ENCODE measurements at places on chromosomes 12 and 14.

- no peaks in the 10 kb centered on the region for H3K4me1 ChIP-seq
- DNase-seq = no peak
- H3K27ac ChIP-seq = no peak overlapping the region
- no peak overlapping the region for H3K4me3 ChIP-seq
These were observed 49.0 kb upstream of the MSRB3 start for GRCh38 chr12:65229441-65229840.

GRCh38 chr12:115404761-115405470, 720.9 kb upstream of the TBX3 start:
- no peaks in the 10 kb centered on the region for H3K27me3 ChIP-seq
- no peak overlapping the region for H3K4me3 ChIP-seq
- DNase-seq = no peak
- no peak overlapping the region for H3K27ac ChIP-seq
- no peaks in the 10 kb centered on the region for H3K36me3 ChIP-seq

DNA sequence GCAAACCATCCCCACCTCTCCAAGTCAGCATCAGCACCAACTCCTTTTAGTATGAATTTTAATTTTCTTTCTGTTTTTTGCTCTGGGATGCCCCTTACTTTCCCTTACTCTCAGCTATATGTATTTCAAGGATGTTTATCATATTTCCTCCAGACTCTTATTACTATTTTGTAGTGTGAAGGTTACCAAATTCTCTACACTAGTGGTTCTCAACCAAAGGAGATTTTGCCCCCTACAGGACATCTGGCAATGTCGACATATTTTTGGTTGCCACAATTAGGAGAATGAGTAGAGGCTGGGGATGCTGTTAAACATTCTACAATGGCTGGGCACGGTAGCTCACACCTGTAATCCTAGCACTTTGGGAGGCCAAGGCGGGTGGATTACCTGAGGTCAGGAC, 29.1 kb upstream of the SOS2 start:
- no peaks in the 10 kb centered on the region for H3K36me3 ChIP-seq
- no peak overlapping the region for H3K4me3 ChIP-seq
- no peaks in the 10 kb centered on the region for H3K27me3 ChIP-seq
- no peak overlapping the region for H3K27ac ChIP-seq
- no peak for DNase-seq

DNA sequence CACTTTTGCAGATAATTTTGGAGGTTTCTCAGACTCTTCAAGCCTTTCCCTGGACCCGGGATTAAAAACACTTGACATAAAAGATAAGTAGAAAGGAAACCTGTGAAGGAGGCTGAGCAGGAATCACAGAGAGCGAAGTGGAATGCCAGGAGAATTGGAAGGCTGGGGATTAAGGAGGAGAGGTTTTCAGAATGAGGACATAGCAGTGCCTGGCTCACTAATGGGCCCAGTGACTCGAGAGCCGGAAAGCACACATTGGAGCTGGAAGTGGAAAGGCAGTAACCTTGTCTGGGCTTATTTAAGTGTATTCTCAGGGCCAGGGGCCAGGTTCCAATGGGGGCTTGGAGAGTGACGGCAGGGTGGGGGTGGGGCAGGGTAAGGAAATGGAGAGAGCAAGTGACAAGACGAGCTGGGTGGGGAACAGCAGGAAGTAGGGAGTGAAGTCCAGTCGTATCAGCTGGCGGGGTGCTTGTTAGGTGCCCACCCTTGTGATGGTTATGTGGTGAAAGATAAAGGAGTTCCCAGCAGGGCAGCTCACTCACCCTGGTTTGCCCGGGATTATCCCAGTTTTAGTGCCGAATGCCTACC, 13.1 kb downstream of the EVL start:
- no peaks in the 10 kb centered on the region for H3K36me3 ChIP-seq
- no peak for DNase-seq
- H3K27me3 ChIP-seq = no peaks in the 10 kb centered on the region
- peak overlapping the region; percentile 50 for H3K27ac ChIP-seq

- peak overlapping the region; percentile 22 for H3K4me3 ChIP-seq
- H3K27ac ChIP-seq = peak overlapping the region; percentile 84
- H3K36me3 ChIP-seq = no peaks in the 10 kb centered on the region
- H3K4me1 ChIP-seq = peaks cover 59% of the 10 kb centered on the region
- no peak for DNase-seq
- H3K27me3 ChIP-seq = no peaks in the 10 kb centered on the region
These were observed 79.3 kb downstream of the ARF6 start for GRCh38 chr14:49972131-49972671.

GRCh38 chr14:33165144-33165925, 226.7 kb downstream of the NPAS3 start:
- H3K27ac ChIP-seq = no peak overlapping the region
- no peaks in the 10 kb centered on the region for H3K4me1 ChIP-seq
- no peak for DNase-seq

GRCh38 chr12:62135553-62136200, 124.5 kb upstream of the USP15 start:
- no peaks in the 10 kb centered on the region for H3K27me3 ChIP-seq
- no peak overlapping the region for H3K4me3 ChIP-seq

DNA sequence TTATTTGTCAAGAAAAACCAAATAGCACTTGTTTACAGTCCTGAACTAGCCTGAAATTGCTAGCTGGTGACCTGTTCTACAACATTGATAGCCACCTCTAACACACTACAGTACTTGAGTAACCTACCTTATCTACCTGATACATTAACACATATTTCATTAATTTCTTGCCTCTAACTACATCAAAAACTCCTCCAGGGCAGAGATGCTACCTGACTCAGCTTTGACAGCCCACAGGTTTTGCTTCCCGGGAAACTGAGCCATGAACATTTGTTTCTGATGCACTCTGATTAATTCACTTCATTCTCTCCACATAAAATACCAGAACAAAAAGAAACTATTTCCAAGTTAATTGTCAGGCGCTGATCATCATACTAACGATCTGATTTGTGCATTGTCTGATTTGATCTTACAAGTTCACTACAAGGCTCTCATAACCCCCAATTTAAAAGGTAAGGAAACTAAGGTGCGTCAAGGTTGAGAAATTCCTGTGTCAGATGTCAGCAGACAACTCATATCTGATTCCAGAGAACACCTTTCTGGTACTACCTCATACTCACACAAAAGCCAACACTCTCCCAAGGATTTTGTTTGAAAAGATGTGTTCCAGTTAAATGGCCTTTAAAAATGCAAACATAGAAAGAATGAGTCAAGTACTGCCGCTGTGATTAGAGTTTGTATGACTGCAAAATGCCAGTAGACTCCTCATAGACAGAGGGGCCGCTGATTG, 768.7 kb downstream of the BCL11B start:
- H3K27ac ChIP-seq = no peak overlapping the region
- no peak overlapping the region for H3K4me3 ChIP-seq
- H3K4me1 ChIP-seq = no peaks in the 10 kb centered on the region

GRCh38 chr14:23454445-23454856, 15.1 kb upstream of the NGDN start:
- no peak overlapping the region for H3K4me3 ChIP-seq
- peaks cover 8% of the 10 kb centered on the region for H3K27me3 ChIP-seq
- no peaks in the 10 kb centered on the region for H3K4me1 ChIP-seq
- DNase-seq = no peak
- H3K36me3 ChIP-seq = no peaks in the 10 kb centered on the region

DNA sequence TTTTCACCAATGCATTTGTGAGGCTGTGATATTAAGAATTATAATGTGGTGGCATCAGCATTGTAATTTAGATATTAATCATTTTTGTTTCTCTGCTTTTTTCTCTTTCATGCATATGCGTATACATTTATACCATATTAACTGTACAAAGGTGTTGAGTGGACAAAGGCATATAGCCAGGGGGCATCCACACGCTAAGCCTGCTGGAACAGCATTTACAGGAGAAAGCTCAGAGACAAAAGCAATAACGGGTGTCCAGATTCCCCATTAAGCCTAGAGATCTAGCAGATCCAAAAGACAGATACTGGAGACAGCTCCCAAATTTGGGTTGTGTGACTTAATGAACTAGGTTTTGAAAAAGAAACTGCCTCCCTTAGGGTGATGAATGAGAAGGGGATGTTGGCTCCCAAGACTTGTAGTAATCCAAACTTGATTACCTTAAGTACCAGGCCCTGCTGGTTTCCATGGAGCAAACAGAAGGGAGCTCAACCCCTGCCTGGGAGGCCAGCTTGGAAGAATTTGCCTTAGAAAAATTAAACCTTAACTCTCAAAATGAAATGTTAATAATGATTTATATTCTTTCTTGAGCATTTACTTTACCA, 181.9 kb downstream of the SLC6A15 start:
- H3K36me3 ChIP-seq = no peaks in the 10 kb centered on the region
- no peaks in the 10 kb centered on the region for H3K4me1 ChIP-seq
- H3K27ac ChIP-seq = no peak overlapping the region
- H3K4me3 ChIP-seq = no peak overlapping the region

DNA sequence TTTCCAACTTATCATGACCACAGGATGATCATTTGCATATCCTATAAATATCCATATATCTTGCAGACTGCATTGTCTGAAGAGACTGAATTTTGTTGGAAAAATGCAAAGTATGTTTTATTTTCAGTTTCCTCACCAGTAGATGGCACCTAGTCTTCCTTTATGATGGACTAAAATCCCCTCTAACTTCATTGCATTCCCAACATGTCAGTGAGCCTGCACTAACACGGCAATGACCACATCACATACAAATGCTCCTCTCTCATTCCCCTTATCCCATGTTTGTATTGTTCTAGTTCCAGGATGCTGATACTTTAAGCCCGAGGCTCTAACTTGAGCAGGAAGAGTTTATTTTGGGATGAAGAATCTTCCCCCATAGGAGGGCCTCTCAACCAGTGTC, 24.7 kb upstream of the MYBPC1 start:
- DNase-seq = no peak
- H3K27ac ChIP-seq = no peak overlapping the region
- no peaks in the 10 kb centered on the region for H3K36me3 ChIP-seq
- no peaks in the 10 kb centered on the region for H3K27me3 ChIP-seq

- H3K4me1 ChIP-seq = peaks cover 11% of the 10 kb centered on the region
- no peaks in the 10 kb centered on the region for H3K36me3 ChIP-seq
- no peaks in the 10 kb centered on the region for H3K27me3 ChIP-seq
- no peak overlapping the region for H3K4me3 ChIP-seq
These were observed 17.4 kb upstream of the PTGR2 start for GRCh38 chr14:73834261-73834625.

- no peak for DNase-seq
- no peaks in the 10 kb centered on the region for H3K36me3 ChIP-seq
- H3K27me3 ChIP-seq = no peaks in the 10 kb centered on the region
- no peak overlapping the region for H3K4me3 ChIP-seq
These were observed 76.8 kb downstream of the WSCD2 start for GRCh38 chr12:108205864-108206263.

- no peaks in the 10 kb centered on the region for H3K27me3 ChIP-seq
- no peak for DNase-seq
- H3K36me3 ChIP-seq = no peaks in the 10 kb centered on the region
- H3K4me3 ChIP-seq = no peak overlapping the region
- no peak overlapping the region for H3K27ac ChIP-seq
These were observed 151.0 kb downstream of the TPH2 start for GRCh38 chr12:72089678-72090077.

Measured in lower lobe of right lung (tissue), 2 donors.